ENCODE measurements at places on chromosomes 1 and 21.
A peak's percentile ranks its signal among the peaks of the same experiment; 100 is the strongest.

- DNase-seq = no peak
These were observed 1265.1 kb downstream of the BRINP3 start for GRCh38 chr1:189212606-189213005.

GRCh38 chr1:117032681-117033539 is 27.2 kb upstream of the TTF2 start:
- DNase-seq = no peak

- no peak for DNase-seq
These were observed 18.0 kb downstream of the WDR4 start for GRCh38 chr21:42861311-42861847.

DNA sequence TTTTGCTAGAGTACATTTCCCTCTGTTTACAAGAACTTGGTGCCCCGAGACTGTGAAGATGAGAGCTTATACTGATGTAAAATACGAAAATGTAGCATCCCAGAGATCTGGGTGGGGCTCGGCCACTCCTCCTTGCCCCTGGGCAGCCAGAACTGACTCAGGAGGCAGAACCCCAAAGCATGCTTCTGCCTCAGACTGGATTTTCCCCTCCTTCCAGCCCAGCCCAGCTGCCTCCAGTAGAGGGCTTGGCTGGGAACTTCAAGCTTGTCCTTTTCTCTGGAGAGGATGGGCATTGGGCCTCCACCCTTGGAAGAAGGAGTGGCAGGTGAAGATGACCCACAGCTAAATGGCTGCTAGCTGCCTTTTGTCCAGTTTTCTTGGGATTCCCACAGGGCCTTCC is 24.3 kb upstream of the BTG2 start:
- DNase-seq = no peak

- no peak for DNase-seq
These were observed 58.0 kb upstream of the LAPTM5 start for GRCh38 chr1:30815556-30815955.

DNA sequence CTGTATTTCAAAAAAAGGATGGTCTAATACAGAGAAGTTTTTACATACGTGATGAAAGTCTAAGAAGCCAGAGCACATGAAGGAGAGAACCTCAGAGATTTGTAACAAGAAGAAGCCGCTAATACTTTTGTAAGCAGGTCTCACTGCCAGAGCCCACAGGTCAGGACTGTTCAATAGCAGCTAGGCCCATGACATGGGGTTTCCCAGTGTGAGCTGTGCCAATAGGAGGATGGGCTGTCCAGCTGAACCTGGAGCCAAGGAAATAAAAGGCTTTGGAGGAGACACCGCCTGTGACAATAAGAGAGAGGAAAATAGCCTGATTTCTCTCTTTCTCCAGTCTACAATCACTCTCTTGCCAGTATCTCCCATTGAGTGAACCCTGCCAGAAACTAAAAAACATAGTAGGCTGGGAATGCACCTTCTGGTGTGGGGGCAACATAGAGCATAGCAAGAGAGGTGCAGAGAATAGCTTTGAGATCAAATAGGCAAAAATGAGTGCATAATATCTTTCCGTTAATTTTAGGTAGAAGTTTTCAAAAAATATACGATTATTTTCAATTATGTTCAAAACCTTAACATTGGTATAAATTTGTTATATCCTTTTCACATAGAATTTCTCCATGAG is 360.3 kb downstream of the NEGR1 start:
- no peak for DNase-seq

DNA sequence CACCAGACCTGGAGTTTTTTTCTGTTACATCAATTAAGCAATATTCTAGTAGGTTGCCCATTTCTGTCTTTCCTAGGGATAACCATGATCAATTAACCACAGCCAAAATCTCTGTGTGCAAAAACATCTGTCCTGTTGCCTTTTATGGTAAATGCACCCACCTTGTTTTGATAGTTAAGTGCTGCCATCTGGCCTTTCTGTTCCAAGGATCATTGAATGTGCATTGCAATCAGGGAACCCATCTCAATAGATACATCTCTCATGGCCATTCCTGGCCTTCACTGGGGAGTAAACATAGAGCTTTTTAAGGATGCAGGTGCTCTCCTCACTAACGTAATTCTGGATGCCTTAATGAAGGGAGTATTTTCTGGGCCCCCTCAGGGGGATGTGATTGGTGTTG is 111.8 kb upstream of the KIAA1614 start:
- DNase-seq = no peak

- no peak for DNase-seq
These were observed 183.2 kb downstream of the KIF26B start for GRCh38 chr1:245337829-245338484.

- no peak for DNase-seq
These were observed 3.0 kb upstream of the PDC start for GRCh38 chr1:186463926-186464325.

- peak; percentile 17 for DNase-seq
These were observed 13.5 kb downstream of the GORAB start for GRCh38 chr1:170545476-170545875.

DNA sequence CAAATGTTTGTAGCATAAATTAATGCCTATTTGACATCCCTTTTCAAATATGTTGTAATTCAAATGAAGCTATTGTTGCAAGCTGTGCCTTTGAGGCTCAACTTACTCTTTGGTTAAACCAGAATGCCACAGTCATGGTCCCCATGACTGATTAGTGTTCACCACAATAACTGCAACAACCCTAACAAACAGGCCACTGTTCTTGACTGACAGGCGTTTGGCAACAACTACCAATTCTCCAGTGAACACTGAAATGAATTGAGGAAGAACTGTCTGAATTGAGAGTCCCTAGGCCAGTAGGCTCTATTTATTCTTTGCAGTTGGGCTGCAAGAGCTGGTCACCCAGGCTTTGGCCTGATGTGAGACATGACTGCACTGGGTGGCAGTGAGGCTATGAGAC is 6.6 kb upstream of the TMEM167B start:
- DNase-seq = peak; percentile 26

- DNase-seq = no peak
These were observed 12.3 kb upstream of the SDC3 start for GRCh38 chr1:30920827-30921226.

GRCh38 chr1:236868625-236869467 is 73.8 kb downstream of the MTR start:
- DNase-seq = peak; percentile 52

DNA sequence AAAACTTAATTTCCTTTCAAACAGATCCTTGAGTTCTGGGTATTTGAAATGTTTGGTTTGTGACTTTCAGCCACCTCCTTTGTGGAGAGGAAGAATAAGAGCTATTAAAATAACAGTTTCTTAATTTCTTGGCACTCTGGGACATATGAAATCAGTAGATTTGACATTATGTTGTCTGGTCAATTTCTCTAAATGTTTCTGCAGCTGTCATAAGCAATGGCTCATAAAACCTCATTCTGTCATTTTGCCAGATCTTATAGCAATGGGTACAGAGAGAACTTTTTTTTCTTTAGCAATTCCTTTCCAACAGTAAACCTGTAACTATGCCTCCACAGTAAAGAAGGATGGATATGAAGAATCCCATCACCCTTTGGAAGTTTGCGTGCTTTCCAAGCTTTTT is 52.6 kb downstream of the LAMC1 start:
- no peak for DNase-seq

- DNase-seq = peak; percentile 55
These were observed 654 bp upstream of the ARHGEF2 start for GRCh38 chr1:155978973-155979429.

DNA sequence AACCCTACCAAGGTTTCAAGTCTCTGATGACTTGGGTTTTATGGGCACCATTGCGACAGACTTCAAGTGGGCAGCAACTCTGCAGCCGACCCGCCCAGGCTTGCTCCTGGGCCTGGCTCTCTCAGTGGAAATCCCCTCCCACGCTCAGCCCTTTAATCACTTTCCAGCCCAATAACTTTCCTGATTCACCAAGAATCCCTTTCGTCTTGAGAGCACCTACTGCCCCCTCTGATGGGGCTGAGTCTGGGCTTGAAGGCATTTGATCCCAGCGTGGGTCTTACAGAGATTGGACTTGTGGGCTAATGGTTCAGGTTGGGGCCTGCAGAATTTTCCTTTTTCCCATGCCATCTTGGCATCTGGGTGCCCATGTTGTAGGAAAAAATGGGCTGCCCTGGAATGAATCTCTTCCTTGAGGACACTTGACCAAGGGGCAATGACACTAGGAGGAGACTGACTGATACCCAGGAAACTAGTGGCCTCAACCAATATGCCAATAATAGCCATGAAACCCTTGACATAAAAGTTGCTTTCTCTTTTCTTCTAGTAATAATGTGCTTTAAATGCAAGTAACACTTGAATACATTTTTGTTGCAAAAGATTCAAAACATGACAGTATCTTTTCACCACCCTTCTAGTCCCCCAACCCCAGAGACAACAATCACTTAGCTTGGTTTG is 7.8 kb upstream of the PHLDA3 start:
- no peak for DNase-seq

- no peak for DNase-seq
These were observed 671 bp downstream of the KIF26B start for GRCh38 chr1:245155272-245156040.

GRCh38 chr1:30159015-30159414 is 564.4 kb downstream of the MATN1 start:
- no peak for DNase-seq

DNA sequence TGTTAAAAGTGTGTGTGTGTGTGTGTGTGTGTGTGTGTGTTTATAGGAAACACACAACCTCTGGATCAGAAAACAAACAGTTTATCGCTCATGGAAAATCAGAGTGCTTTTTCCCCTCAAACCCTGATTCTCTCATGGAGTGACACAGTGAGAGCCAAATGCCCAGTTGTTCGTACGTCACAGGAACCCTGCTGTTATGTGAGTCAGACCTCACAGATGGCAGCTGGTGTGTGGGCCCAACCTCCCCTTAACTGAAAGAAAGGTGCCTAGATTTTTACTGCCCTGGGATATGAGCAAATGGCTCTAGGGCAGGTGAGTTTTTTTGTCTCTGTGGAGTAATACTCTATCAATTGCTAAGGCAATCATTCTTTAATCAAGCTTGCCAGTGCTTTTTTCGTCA is 1788.1 kb downstream of the BRINP3 start:
- peak; percentile 37 for DNase-seq

DNA sequence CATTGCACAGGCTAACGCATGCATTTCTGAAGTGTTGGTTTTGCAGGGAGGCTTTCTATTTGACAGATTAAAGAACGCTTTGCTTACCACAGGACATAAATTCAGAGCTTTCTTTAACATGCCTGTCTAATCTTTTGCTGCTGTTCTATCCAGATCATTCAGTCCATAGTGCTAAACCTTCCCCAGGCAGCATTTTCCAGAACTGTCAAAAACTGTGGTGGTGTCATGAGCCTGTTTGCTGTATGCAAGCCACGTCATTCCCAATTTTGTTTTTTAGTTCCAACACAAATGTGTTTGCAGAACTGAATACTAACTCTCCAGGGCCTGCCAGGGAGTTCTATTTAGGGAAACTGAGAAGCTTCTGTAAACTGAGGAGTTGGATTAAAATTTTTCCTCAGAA is 390.5 kb upstream of the LYPLAL1 start:
- DNase-seq = no peak

DNA sequence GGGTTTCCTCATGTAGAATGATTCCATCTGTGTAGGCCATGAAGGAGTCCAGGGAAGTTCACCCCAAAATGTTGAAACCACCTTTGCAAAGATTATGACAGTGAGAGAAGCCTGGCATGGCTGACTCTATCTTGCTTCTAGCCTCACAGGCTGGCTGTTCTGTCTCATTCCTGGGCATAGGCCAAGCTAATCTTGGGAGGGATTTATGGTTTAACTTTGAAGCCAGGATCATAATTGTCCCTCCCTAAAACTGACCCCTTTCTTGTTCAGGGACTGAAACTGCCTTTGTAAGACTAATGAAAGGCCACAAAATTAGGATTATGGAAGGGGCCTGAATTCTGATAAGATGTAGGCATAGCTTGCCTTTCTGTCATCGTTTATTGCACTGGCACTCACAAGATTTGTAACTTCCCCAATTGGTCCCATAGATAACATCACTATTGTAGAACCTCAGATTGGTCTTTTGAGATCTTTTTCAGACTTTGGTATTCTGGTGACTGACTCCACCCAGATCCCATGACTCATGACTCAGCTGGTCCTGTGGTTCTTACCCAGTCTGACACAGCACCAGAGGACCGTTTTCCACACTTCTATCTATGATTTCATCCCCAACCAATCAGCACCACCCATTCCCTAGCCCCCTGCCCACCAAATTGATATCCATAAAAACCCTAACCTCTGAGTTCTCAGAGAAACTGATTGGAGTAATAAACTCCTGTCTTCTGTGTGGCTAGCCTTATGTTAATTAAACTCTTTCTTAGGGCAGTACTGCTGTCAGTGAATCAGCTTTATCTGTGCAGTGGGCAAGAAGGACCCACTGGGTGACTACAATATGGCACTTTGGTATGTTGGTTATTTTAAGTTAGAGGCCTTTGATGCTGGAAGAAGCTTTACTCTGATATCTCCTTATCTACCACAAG is 13.6 kb upstream of the LAMTOR5 start:
- DNase-seq = peak; percentile 54

GRCh38 chr1:17768651-17769241 is 13.6 kb downstream of the ACTL8 start:
- DNase-seq = peak; percentile 90

GRCh38 chr1:230332575-230333066 is 93.5 kb downstream of the PGBD5 start:
- DNase-seq = no peak

DNA sequence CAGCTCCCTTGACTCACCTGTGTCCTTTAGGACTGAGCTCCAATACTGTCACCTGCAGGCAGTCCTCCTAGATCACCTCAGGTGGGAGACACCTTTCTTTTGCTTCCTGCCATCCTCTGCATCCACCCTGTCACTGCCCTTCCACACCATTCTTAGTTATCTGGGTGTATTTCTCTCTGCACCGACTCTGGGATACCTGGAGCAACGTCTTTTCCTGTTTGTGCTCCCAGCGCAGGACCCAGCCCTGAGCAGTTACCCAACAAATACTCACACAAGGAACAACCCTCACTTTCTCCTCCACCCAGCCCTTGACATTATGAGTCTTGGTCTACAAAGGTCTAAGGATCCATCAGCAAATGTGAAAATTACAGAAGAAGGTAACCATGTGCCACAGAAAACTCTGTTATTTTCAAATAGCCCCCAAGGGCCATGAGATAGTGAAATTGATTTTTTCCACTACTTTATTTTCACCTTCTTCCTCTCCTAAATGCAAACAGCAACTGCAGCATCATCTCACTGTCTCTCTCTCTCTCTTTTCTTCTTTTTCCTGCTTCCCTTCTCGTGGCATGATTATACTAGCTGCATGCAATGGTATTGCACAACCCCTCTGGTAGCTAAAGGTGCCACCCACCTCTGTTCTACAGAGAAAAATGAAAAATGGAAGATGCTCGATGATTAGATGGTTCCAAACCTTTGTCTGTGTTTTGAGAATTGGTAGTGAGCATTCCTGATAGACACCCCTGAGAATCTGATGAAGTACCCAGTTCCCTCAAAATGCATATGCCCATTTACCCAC is 89.0 kb downstream of the MIS18A start:
- no peak for DNase-seq

DNA sequence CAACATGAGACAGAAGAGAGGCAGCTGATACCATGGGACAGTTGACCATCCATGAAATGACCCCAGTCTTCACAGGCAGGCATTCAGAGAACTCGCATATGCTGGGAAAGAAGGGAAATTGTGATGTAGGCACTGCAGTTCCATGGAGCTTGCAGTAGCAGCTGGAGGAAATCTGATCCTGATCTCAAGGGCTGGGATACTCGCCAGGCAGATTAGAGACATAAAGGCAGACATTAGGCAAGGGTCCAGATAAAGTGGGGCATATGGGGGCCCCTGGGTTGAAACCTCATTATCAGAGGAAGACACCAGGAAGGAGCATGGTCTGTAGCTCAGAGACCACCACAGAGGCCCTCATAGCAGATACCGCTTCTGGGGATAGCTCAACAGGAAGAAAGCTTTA is 48.7 kb upstream of the TNR start:
- DNase-seq = no peak

Data from HT1080 (cell line).